ENCODE measurements at places on chromosomes 3 and 15.

DNA sequence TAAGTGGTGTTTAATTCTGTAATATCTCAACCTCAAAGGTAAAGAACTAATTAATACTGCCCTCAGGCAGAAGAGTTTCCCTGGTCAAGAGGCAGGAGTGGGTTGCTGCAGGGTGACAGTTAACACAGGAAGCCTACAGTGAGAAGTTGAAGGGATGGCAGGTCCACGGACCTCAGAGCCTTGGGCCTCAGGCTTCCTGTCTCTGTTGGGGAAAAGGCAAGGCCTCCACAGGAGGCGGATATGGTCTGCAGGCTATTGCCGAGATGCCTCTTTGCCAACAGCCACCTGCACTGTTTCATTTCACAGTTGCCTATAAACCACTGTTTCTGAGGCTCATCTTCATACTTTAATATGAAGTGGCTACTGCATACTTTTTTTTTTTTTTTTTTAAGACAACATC, 33.3 kb upstream of the RPN1 start:
- DNase-seq = peak; percentile 43

- DNase-seq = peak; percentile 62
Measured at GRCh38 chr3:60932643-60933042, 318.6 kb downstream of the FHIT start.

GRCh38 chr3:87358066-87358465, 81.7 kb upstream of the POU1F1 start:
- DNase-seq = no peak

DNA sequence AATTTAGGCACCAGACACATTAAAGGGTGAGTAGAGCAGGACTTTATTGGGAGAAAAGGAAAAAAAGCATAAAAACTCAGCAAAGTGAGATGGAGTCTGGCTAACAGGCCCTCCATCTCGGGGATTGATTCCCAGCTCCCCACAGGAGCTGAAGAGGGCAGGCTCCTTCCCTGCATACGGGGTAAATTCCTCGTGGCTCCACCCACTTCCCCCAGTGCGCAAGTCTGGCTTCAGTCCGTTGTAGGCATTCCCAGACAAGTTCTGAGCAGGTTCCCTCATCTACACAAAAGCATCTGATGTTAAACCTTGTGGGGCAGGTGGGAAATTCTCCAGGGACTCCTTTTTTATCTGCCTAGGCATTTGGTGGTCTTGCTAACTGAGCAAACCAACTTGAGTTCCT, 722.6 kb downstream of the ZNF385D start:
- DNase-seq = no peak

DNA sequence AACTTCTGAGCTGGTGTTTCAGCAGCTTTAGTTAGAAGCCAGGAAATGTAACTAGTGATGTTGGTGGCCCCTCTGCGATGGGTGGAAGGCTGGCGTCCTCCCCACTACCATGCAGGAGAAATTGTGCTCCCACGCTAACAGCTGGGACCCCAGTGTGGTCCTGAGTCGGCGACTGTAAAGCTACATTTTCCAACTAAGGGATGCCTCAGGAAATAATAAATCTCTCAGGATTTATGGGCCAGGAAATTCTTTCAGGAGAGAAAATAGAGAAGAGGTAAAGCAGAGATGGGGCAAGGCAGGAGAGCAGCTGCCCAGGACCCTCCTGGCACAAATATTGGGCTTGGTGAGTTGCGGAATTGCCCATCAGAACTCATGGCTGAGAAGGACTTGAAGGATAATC, 186.9 kb downstream of the OPA1 start:
- no peak for DNase-seq

- DNase-seq = peak; percentile 68
Measured at GRCh38 chr3:59818033-59818918, 768.5 kb upstream of the CFAP20DC start.

DNA sequence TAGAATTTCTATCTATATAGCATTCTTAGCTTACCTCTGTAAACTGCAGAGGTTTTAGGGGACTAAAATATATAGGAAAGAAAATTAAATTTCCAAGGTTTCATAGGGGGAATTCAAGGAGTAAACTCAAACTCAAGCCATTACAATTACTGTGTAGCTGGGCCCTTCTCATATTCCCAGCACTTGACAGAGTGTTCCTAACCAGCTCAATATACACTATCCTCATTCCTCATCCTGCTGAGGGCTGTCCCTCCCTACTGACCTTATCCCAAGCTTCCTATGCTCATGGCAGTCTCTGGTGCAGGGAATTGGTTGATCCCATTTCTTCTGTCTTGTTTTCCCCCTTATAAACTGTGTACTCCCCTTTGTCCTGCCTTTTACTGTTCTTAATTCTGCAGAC, 33.9 kb downstream of the NXPE3 start:
- DNase-seq = no peak

GRCh38 chr15:95027981-95028380, 796.6 kb downstream of the MCTP2 start:
- no peak for DNase-seq

DNA sequence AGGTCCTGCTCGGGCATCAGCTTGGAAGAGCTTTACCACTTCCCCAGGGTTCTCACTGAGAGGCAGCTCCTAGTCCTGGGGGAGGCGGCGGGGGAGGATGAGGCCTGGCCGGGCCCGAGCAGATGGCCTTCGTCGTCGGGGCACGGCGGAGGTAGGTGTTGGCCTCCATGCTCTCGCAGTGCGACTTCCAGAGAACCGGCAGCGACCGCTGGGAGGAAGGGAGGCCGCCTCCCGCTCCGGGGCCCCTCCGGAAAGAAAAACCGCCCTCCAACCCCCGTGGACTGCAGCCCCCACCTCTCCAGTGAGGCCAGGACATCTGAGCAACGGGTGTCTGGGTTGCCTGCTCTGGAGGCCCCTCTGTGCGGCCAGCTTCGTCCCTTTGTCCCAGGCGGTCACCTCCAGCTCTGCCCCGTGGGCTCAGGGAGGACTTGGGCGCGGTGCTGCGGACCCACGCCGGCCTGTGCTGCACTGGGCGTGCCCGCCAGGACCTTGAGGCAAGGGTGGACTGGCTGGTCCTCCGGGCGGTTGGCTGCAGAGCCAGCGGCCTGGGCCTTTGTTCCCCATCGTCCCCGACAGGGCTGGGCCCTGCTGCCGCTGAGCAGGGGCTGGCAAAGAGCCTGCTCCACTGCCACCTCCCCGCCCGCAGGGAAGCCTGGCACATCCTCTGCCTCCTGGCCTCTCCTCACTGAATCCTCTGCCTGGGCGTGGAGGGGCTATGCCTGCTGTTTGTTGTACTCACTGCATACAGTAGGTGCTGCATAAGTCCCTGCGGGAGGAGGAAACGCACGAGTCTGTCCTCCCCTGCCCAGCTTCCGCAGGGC, 13.6 kb upstream of the GP9 start:
- no peak for DNase-seq

DNA sequence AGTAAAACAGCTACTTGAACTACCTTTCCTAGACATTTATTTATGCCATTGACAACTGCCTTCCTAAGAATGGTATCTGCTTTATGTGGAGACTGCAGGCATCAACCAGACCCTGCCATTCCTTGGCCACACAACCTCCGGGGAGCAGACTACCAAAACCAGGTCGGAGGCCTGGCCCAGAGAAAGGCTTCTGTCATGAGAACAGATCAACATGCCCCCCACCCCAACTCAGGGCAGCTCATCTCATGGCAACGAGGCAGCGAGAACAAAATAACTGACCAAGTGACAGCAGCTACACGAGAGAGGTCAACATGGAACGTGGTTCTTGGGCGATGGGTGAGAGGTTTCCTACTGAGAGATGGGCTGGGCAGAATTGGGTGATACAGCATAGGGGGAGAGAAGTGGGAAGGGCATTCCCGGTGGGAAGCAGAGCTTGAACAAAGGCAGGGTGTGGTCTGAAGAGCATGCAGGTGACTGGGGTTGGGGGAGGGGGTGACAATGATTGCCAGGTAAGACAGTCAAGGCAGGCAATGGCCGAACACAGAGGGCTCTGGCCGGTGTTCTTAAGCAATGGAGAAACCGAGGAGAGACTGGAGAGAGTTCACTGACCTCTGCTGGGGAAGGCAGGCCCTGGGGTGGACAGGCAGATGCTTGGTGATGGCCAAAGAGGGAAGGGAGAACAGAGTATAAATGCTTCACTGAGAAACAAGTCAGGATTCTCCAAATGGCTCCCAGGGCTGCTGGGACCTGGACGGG, 33.9 kb downstream of the CCDC12 start:
- DNase-seq = no peak

DNA sequence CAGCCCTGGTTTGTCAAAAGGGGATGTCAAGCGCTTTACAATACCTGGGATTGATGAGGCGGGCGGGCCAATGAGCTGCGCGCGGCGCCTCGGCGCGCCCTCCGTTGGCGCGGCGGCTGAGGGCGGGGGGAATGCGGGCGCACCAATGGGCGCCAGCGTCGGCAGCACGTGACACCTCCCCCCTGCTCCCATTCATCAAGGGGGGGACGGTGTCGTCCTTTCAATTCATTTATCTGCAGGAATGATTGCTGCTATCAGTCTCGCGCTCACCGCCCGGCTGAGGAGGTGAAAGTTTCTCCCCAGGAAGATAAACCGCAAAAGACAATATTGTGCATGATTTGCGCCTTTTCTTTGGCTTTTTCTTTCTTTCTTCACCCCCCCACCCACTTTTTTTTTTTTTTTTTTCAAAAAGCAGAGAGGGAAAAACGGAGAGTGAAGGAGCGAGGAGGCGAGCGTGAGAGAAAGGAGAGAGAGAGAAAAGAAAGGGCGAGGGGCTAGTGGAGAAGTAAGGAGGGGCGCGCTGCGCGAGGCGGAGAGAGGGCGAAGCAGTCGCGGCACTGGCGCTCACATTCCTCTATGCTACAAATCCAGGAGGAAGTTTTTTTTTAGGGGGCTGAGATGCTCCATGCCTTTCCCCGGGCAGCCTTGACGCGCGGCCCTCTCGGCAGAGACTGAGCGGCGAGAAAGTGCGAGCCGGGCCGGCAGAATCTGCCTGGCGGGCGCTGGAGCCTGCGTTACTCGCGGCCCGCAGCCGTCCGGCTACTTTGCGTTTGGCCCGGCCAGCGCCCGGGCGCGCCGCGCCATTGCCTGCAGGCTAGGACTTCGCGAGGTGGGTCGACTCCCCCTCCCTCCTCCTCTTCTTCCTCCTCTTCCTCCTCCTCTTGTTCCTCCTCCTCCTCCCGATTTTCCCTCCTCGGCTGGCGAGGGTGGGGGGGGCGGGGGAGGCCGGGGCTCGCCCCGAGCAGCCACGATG, at the start of gene ZIC1:
Gene ZIC1 (plus strand): TSS at position 223 of the 973 bp plus-strand sequence. CDS start 748 bp downstream, at position 971.
- no peak for DNase-seq

DNA sequence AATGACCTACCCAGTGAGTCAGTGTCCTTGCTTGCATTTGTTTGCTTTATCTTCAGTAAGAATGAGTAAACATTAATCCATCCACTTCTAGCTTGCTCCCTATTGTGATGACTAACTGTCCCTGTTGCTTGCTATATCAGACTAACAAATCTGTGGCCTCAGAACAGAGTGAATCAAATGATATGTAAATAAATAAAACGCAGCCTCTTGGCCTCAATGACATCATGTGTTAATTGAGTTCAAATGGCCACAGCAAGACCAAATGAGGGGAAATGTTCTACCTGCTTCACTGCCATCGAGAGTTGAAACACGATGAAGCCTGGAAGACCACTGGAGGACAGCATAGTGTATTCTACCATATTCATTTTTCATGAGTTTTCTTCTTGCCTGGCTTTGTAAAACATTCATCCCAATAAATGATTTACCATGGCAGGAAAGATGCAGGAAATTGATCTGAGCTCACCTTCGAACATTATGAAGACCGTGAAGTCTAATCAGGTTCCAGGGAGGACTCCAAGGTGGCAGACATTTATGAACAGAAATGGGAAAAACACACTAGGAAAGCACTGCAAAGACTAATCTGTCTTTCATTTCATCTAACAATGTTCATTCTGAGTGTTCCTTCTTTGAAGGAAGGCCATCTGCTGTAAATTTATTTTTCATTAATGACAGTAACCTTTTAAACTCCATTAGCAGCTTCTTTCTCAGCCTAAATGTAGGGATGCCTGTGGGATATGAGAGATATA, 1144.5 kb downstream of the TUSC7 start:
- DNase-seq = no peak

GRCh38 chr3:44984335-44984734, 8.3 kb downstream of the EXOSC7 start:
- DNase-seq = no peak

DNA sequence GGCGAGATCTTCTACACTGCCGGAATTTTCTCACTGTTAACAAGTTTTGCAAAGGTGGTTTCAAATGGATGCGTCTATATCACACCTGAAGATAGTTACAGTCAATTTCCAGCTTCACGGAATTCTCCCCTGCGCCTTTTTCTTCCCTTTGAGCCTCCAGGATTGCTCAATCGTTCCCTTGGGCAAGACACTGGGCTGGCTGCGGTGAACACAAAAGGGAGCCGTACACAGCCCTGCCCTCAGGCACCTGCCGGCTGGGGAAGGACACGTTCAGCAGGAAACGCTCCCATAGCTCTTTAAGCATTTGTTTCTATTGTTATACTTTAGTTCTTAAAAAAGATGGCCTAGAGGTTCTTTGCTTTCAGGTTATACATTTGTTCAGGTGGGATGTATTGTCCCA, 85.7 kb downstream of the C3orf70 start:
- DNase-seq = no peak

GRCh38 chr3:138498991-138499390, 64.6 kb downstream of the ESYT3 start:
- DNase-seq = peak; percentile 32

DNA sequence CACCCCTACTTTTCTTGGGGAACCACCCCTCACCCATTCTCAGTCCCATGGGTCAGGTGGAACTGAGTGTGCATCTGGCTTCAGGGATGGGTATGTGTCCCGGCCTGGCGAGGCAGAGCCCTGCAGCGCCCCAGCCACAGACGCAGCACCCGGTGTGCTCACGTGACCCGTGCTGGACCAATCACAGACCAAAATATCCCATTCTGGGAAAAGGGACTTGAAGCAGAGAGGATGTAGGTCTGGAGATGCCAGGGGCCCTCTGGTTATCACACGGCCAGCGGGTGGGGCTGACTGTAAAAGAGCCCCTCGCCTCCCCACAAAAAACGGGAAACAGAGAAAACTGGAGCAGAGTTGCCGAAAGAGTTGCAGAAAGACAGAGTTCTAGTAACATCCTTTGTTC, 138.0 kb upstream of the RAD18 start:
- no peak for DNase-seq

GRCh38 chr3:100631236-100631635, 21.8 kb downstream of the ADGRG7 start:
- no peak for DNase-seq

DNA sequence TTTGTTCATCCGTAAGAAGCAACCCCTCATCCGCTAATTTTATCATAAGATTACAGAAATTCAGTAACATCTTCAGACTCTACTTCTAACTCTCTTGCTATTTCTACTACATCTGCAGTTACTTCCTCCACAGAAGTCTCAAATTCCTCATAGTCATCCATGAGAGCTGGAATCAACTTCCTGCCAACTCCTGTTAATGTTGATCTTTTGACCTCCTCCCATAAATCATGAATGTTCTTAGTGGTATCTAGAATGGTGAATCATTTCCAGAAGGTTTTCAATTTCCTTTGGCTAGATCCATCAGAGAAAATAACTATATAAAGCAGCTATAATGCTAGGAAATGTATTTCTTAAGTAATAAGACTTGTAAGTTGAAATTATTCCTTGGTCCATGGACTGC, 115.1 kb downstream of the TAFA4 start:
- DNase-seq = no peak

GRCh38 chr3:65356331-65357248, 668.8 kb upstream of the ADAMTS9 start:
- no peak for DNase-seq
